ENCODE measurements at places on chromosomes 5 and 9.
A peak's percentile ranks its signal among the peaks of the same experiment; 100 is the strongest.

GRCh38 chr9:557601-558201 is 283.8 kb upstream of the DMRT1 start:
- no peak for DNase-seq

DNA sequence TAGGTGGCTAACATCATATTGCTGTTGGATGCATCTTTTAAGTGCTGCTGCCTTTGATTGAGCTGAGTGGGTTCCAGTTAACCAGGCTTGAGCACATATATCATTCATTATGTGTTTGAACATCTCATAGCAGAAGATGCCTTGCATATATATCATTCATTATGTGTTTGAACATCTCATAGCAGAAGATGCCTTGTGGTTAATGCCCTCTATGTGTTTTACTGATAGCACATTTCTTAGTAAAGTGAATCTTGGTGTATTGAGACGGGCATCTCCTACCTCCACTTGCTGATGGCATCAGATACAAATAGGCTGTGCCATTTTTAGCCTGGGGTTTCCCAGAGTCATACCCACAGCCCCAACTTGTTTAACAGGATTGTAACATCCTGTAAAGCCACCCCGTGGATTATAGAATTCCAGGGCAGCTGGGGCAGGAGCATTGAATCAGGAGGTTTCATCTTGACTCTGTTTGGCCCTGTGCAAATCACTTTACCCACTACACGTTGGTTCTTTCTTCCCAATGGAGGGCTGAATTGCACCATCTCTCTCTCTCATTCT is 26.5 kb downstream of the MTAP start:
- DNase-seq: peak; percentile 38

- DNase-seq: no peak
Observed at GRCh38 chr9:38518826-38519225, 94.6 kb upstream of the IGFBPL1 start.

DNA sequence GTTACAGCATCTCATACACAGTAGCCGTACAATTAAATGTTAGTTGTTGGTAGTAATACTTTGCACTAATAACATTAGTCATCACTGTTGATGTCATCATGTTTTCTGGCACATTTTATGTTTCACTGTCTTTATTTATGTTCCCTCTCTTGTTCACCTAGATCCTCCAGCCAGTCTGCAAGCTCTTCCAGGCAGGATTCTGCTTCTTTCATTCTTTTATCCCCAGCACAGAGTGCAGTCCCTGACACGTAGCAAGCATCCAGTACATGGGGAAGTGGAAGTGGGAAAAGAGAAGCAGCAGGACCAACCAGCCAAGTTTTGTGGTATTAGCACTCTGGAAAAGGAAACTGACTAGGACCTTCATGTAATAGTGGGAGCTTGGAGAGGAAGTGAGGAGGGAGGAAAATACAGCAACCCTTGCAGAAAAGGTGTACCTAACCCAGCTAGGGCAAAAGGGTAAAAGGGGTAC is 89.7 kb upstream of the SLC44A1 start:
- DNase-seq: peak; percentile 66
